ENCODE measurements at places on chromosomes 13 and 19. TPM values are rescaled to one million over a fixed set of nuclear protein-coding genes. Genes with fewer than 3 reads are reported as not detected.

PLK5 gene
- not detected for total RNA-seq

PNMA8C gene
- 0.08 TPM for total RNA-seq

HSPB6 gene
- total RNA-seq, result 23.6 TPM

- DNase-seq, result no peak
These were observed 73.3 kb upstream of the SOX1 start for GRCh38 chr13:111993691-111994090.

DNA sequence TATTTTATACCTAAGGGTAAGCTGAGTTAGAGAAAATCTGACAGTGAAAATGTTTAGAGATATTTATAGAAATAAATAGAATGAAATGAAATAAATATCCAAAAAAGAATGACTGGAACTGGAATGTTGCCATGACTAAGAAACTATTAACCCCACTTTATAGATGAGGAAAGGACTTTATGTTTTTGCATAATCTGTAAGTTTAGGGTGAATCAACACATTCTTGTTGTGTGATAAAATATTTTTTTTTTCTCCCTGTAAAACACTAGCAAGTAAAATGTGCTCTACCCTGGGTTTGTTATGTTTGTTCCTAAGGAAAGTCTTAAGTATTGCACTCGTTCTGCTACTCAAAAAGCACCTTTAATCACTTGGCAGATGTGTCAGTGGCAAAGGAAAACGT lies 83.8 kb upstream of the KL start:
- no peak for DNase-seq

DNA sequence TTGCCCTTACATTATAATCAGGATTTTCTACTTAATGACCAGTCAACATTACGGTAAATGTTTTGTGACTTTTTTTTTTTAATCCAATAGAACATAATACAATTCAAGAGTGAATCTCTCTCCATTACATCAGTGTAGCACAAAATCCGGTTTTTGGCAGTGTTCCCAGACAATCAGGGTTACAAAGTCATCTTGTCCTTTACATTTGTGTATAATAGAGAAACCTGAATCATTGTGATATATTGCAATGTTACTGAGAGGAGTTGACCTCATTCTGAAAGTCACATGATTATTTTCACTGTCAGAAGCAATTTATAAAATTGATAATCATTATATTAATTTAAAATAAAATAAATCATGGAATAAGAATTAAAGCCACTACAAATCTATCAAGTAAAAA lies 1346.0 kb upstream of the SPRY2 start:
- no peak for DNase-seq

Measured in colonic mucosa (tissue), 4 donors.